NCI-H1092 (cell line): ENCODE measurements at places on chromosomes 1 and 21.

- no peak for DNase-seq
Observed at GRCh38 chr1:228937351-228937750, 202.1 kb downstream of the RHOU start.

DNA sequence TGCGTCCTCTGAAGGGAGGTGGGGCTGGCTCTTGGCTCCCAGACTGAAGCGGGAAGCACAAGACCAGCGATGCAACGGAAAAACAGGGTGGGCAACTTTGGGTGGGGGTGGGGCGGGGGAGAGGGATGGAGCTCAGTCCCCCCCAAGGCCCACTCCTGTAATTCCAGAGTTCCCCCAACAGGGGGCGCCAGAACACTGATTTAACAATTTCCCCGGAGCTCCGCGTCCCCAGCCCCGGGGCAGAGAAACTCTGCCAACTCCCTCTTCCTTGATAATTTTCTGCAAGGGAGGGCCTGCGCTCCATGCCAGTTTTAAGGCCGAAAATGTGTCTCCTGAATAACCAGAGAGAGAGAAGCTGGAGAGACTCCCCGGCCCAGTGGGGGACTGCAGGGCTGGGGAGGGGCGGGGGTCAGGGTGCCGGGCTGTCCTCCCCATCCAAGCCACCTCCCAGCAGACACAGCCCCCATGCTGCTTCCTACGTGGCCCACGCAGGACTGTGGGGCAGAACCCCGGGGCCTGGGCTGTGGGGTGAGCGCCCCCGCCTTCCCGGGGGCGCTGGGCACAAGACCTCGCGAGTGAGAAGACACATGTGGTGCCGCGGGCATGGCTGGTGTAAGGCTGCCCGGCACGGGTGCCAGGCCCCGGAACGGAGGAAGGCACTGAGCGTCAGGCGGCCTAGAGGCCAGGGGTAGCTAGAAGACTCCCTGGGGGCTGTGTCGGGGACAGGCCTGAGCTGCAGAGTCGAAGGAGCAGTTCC lies 51.4 kb downstream of the KIF21B start:
- peak; percentile 71 for DNase-seq

DNA sequence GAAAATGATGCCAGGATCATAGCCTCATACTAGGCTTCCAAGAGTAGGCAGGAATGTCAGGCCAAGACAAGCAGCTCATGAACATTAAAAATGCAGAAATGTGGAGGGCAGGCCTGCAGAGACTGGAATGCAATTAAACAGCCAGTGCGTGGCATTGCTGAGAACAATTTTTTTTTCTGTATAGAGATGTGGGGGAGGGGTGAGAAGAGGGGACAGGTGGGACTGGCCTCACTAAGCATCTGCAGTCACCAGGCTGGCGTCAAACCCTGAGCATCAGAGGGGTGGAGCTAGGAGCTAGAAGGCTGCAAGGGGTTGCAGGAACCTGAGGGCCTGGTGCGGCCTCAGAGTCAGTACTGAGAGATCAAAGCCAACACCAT lies 114.1 kb downstream of the TNR start:
- no peak for DNase-seq

GRCh38 chr1:205576011-205576410 lies 55.8 kb downstream of the ELK4 start:
- DNase-seq, result no peak

DNA sequence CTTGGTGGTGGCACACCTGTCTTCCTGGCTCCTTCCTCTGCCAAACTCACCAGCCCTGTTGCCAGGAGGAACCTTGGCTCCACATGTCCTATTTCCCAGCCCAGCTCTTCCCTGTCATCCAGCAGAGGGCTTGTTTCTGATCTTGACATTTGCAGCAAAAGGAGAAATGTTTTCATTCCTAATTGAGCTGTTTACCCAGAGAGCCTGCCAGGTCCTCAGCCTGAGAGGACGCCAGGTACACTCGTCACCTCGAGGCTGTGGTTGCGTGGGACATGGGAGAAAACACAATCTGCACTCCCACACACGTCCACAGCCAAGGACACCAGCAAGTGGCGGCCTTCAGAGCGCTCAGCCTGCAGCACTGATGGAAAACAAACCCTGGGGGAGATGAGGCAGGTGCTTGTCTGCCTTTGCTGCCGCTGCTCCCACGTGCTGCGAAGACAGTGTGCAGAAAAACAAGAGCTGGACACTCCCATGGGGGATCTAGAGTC lies 132.8 kb upstream of the CD34 start:
- DNase-seq, result peak; percentile 40

- no peak for DNase-seq
Observed at GRCh38 chr1:56908619-56909221, 54.1 kb downstream of the C8A start.

DNA sequence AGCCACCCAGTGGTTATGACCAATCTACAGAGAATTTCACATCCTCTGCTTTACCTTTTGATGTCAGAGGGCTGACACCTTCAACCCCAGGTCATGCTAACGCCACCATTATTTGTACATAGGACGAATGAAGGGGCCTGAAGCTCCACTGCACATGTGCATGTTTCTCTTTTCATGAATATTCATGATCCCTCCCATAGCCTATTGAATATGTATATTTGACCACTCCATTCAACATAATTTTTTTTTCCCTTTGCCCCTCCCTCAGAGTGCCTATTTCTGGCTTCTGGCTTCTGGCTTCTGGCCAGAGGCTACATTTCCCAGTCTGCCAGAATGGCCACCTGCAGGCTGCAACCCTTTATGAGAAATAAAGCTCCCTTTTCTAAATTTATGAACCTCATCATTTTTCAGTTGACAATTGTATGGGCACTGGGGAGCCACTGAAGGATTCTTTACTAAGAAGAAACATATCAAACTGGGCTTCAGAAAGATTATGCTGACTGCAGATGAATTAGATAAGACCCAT lies 406.7 kb downstream of the SIPA1L2 start:
- DNase-seq, result no peak

DNA sequence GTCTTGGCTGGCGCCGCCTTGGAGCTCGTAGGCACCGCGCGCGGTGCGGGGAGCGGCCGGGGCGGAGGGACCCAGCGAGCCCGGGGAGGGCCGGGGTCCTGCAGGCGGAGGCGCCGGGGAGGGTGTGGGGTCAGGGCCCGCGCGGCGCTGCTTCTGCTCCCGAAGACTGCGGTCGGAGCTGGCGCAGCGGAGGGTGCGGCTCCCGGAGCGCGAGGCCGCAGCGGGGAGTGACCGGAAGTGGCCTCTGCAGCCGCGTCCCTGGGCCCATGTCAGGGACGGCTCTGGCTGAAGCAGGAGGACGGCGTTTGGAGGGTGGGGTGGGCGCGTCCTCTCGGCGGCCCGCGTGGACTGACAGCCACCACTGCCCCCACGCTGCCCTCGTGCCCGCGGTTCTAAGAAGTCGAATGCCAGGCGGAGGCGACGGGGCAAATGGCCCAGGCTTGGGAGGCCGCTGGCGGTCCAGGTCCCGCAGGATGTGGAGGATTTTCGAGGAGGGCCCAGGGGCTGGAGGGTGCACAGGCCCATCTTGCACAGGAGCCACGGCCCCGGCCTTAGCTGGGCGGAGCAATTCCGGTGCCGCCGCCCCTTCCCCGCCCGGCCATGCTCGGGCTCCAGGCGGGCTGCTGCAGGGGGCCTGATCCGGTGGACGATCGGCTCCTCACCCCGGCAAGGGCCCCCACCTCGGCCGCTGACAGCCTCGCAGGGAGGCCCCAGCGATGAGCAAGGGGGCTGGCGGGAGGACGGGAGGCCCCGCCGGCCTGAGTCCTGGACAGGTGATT lies 7.7 kb upstream of the ZNF669 start:
- no peak for DNase-seq

DNA sequence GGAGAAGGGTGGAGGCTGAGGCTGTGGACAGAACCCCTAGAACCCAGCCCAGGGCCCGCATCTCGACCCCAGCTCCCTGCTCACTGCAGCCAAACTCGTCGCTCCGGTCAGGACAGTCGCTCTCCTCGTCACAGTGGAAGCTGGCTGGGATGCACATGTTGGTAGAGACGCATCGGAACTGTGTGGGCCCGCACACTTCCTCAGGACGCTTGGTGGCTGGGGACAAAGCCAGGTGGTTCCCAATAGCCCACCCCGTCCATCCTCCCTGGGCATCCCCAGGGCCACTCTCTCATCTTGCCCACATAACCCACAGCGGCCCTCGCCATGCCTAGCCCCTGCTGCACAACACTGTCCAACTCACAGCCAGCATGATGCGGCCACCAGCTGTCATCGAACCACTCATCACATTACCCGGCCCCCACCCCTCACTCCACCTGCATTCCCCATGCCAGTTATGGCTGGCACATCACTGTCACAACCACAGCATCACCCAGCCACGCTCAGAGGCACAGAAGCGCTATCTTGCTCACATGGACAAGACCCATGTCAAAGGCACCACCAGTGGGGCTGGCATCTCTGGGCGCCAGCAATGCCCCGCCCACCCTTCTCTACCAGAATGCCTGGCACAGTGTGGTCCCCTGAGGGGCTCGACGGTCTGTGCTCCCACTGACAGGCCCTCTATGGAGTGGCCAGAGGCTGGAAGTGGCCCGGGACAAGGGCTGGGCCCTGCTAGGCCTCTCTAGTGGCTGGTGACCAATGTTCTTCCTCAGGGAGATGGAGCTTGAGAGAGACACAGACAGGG lies 51.7 kb downstream of the HSPG2 start:
- no peak for DNase-seq

DNA sequence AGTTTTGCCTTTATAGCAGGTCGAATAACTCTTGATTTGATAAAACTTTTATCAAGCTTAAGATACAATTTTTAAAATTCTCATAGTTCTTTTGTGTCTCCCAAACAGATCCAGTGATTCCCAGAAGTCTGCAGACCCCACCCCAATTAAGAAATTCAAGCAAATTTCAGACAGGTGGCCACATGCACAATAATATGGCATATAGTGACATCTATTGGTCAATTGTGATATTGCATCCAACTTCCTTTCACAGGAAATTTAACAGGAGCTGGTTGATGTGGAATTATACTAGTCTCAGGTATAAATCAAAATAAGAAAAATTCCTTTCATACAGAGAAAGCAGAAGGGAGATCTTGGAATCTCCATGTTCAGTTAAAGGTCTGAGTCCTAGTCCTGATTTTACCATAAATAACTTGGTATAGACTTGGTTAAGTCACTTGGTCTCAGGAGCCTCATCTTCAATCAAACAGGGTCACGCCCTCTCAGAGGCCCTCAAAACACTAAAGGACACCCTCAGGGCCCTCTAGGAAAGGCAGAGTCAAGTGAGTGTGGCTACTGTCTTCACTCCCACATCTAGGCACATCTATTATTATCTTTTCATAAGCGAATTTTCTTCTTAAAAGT lies 24.1 kb downstream of the PIGM start:
- peak; percentile 44 for DNase-seq

DNA sequence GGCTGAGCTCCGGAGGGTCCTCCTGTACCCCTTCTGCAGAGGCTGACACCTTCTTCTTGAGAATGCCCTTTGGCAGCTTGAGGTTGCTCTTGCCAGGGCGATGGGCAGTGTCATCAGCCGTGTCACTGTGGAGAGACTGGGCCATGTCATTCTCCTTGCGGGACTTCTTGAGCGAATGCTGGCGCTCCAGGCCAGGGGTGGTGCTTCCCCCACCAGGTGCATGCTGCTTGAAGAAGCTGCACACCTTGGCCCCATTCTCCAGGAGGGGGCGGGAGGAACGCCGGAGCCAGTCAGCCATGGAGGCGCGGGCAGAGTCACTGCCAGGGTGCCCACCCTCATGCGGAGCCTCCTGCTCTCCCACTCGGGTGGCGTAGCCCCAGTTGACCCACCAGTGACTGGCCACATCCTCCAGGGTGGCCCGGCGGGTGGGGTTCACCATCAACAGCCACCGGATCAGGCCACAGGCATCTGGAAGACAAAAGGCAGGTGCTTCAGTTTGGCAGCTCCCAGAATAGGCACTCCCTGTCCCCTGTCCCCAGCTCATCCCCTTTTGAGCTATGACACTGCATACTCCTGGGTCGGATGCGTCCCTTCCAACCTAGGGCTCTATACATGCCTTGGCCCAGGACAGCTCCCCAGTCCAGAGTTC lies 17.4 kb downstream of the NUAK2 start:
- DNase-seq, result no peak

DNA sequence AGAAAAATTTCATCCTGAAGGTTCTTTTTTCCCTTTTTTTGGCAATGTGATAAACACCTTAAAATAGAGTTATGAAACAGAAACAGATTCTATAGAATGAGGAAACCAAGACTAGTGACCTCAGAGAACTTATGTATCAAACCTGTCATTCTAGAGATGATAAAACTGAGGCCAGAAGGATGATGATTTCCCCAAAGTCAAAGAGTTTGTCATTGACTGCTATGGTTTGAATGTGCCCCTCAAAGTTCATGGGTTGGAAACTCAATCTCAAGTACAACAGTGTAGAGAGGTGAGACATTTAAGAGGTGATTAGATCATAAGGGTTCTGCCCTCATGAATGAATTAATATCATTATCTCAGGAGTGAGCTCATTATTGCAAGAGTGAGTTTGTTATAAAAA lies 13.7 kb upstream of the BEND5 start:
- DNase-seq, result no peak

DNA sequence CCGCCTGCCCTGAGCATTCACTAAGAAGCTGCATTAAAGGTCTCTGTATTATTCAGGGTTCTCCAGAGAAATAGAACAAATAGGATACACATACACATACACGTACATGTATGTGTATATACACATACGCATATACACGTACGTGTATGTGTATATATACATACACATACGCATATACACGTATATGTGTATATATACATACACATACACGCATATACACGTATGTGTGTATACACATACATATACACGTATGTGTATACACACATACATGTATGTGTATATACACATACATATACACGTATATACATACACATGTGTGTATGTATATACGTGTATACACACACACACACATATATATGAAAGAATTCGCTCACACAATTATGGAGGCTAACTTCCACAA lies 108.9 kb upstream of the BARHL2 start:
- DNase-seq, result no peak
